Lower lobe of right lung (tissue), 2 donors: ENCODE measurements at places on chromosomes 2 and 18.

- DNase-seq: no peak
These were observed 153.1 kb upstream of the ARL4C start for GRCh38 chr2:234649951-234650350.

DNA sequence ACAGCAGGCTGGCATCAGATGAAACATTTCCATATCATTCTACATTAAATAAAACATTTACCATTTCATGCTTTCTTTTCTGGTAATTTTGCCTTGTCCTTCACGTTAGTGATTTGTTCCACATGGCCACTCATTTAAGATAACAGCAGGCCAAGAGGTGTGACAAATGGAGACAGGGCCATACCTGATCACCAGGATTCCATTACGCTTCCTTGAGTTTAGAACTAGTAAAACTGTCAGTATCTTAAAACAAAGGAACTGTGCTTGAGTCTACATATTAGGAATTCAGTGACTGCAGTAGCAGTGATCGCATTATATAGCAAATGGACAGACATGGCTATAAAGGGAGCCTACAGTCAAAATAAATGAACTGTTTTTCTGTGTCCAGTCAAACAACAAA, 155.1 kb upstream of the FSHR start:
- no peak for DNase-seq

- DNase-seq: no peak
These were observed 2.0 kb upstream of the GAD1 start for GRCh38 chr2:170814533-170815230.

- no peak for DNase-seq
These were observed 57.3 kb upstream of the TMEM182 start for GRCh38 chr2:102704531-102704930.

DNA sequence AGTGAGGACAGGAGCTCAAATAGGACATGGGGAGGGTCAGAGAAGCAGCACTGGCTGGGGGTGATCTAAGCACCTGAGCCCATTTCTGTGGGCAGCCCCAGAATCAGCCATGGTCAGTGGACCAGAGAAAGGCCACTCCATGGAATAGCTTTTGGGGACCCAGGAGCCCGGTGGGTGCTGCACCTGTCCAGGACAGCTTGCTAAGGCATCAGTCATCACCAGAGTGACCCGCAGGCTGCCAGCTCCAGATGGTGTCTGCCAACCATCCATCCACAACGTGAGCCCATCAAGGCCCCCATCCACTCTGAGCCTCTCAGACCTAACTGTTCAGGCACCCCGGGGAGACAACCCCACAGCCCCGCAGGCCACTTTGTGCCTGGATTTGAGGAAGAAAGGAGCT, 23.6 kb upstream of the COL6A3 start:
- DNase-seq: no peak

- peak; percentile 97 for DNase-seq
These were observed 46.1 kb upstream of the PTMA start for GRCh38 chr2:231662028-231662810.

- no peak for DNase-seq
These were observed 73.2 kb downstream of the EMILIN2 start for GRCh38 chr18:2920027-2920426.

GRCh38 chr2:152584301-152584700, 133.0 kb downstream of the PRPF40A start:
- DNase-seq: no peak

DNA sequence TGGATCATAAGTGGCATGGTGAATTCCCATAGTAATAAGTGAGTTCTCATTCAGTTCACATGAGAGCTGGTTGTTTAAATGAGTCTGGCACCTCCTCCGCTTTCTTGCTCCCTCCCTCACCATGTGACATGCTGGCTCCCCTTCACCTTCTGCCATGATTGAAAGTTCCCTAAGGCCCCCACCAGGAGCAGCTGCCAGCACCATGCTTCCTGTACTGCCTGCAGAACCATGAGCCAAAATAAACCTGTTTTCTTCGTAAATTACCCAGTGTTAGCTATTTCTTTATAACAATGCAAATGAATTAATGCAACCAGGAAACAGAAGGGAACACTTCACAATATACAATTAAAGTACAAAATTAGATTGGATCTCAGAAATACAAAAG, 257.0 kb downstream of the MREG start:
- no peak for DNase-seq

GRCh38 chr2:111957872-111958354, 59.5 kb downstream of the MERTK start:
- no peak for DNase-seq
